Activated naive CD4-positive, alpha-beta T cell treated with anti-CD3 and anti-CD28 coated beads for 36 hours (primary cell): ENCODE measurements at places on chromosomes 7 and 10. TPM values are rescaled to one million over a fixed set of nuclear protein-coding genes. Genes with fewer than 3 reads are reported as not detected.

DNA sequence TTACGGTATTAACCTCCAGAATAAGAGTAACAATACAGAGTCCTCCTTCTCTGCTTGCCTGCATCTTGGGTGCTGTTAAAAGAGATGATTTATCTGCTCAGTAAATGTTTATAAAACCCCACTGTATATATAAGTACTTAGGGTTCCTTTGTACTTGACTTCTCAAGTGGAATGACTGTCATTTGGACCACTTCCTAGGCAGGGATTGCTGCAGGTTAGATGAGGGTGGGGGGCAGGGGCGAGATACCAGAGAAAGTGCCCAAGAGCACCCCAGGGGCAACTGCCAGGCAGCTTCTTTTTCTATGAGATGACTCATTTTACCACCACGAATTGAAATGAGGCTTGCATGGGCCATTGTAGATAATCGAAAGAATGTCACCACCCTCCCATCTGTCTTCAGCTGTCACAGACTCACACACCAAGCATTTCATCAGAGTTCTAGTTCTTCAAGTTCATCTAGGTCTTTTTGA is 421.9 kb upstream of the GALNT17 start:
- DNase-seq = no peak

DNA sequence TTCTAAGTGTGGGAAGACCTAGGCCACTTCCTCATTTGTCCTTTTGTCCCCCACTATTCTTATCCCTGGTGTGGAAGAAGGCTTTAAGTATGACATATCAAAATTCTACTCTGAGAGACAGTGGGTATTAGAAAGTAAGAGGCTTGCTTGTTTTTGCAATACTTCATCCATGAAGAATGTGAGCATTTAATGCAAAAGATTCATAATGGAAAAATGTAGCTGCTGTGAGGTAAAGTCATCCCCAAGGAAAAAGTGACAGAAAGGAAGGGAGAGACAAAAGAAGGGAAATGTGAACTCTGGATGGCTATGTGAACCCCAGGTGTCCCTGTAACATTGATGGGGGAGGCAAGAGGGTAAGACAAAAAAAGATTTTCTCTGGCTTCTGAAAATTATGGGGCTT is 607.5 kb downstream of the SORCS1 start:
- DNase-seq = no peak

- DNase-seq = no peak
Observed at GRCh38 chr7:39880556-39880955, 69.5 kb upstream of the CDK13 start.

GRCh38 chr10:77827366-77827765 is 99.2 kb downstream of the DLG5 start:
- no peak for DNase-seq

HECTD2 gene
- 2.3 TPM for total RNA-seq

GNG11 gene
- total RNA-seq = not detected
